ENCODE measurements at places on chromosomes 5 and 9.

GRCh38 chr5:96928931-96929708, 6.8 kb upstream of the LNPEP start:
- H3K27me3 ChIP-seq: no peaks in the 10 kb centered on the region
- no peak overlapping the region for H3K27ac ChIP-seq
- H3K4me3 ChIP-seq: no peak overlapping the region

GRCh38 chr5:154868702-154869101, 10.3 kb downstream of the CNOT8 start:
- peaks cover 53% of the 10 kb centered on the region for H3K36me3 ChIP-seq
- no peak overlapping the region for H3K4me3 ChIP-seq
- H3K27me3 ChIP-seq: no peaks in the 10 kb centered on the region
- no peak overlapping the region for H3K27ac ChIP-seq
- no peaks in the 10 kb centered on the region for H3K4me1 ChIP-seq
- DNase-seq: no peak

GRCh38 chr5:150428106-150428876, 15.6 kb upstream of the CD74 start:
- H3K36me3 ChIP-seq: no peaks in the 10 kb centered on the region
- DNase-seq: no peak
- no peaks in the 10 kb centered on the region for H3K4me1 ChIP-seq
- no peak overlapping the region for H3K27ac ChIP-seq

DNA sequence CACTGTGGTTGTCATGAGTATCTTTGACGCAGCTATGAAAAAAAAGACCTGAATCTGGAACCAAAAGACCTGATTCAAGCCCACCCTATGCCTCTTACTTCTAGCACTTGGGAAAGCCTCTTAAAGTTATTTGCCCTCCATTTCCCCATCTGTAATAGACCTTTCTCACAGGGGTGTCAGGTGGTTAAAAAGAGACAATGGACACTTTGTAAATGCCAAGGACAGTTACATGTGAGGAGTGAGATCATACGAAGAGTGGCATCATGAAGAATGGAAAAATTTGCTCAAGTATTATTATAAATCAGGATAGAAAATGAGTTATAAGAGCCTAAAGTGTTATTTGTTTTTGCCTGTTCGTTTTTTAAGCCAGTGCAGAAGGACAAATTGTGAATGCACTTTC, 46.5 kb downstream of the ACTL7B start:
- DNase-seq: no peak
- H3K27ac ChIP-seq: no peak overlapping the region
- H3K27me3 ChIP-seq: no peaks in the 10 kb centered on the region
- no peak overlapping the region for H3K4me3 ChIP-seq
- H3K36me3 ChIP-seq: no peaks in the 10 kb centered on the region
- no peaks in the 10 kb centered on the region for H3K4me1 ChIP-seq

DNA sequence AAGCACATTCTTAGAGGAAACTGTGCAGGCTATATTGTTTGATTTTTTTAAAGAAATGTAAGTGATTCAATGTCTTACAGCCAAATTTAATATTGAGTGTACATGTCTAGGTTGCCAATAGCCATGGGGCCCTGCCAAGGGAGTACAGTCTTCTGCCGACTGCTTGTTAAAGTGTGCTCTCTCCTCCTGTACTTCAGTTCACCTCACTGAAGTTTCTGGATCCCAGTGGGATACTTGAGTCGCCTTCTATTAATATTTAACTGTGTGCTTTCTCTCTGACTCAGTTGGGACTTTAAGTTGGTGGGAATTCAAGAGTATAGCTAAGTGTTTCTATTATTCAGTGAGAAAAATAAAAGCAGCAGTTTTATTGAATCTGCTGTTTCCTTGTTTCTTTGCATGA, 44.5 kb upstream of the C5orf47 start:
- H3K36me3 ChIP-seq: peaks cover 27% of the 10 kb centered on the region
- no peak for DNase-seq
- no peaks in the 10 kb centered on the region for H3K4me1 ChIP-seq
- H3K4me3 ChIP-seq: no peak overlapping the region
- no peaks in the 10 kb centered on the region for H3K27me3 ChIP-seq

DNA sequence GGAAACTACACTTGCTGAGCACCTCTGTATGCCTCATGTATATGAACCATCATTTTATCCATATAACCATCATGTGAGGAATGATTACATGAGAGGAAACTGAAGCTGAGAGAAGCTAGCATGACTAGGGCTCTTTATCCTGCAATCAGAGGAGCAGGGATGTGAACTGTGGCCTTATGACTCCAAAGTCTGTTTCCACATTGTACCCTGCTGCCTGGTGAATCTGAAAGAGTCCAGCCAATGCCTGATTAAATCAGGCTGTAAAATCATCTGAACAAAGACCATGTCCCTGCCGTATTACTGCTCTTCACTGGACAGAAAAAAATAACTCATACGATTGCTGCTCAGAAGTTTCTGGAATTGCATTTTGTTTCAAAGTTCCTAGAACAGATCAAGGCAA, 67.0 kb downstream of the LPAR1 start:
- H3K27me3 ChIP-seq: no peaks in the 10 kb centered on the region
- no peaks in the 10 kb centered on the region for H3K36me3 ChIP-seq
- no peak overlapping the region for H3K27ac ChIP-seq
- no peaks in the 10 kb centered on the region for H3K4me1 ChIP-seq
- no peak overlapping the region for H3K4me3 ChIP-seq

GRCh38 chr5:154397652-154398406, 48.0 kb upstream of the SAP30L start:
- H3K27ac ChIP-seq: no peak overlapping the region
- no peak overlapping the region for H3K4me3 ChIP-seq
- no peaks in the 10 kb centered on the region for H3K36me3 ChIP-seq
- H3K27me3 ChIP-seq: no peaks in the 10 kb centered on the region

- H3K27me3 ChIP-seq: peaks cover 6% of the 10 kb centered on the region
- DNase-seq: no peak
- H3K36me3 ChIP-seq: no peaks in the 10 kb centered on the region
- no peaks in the 10 kb centered on the region for H3K4me1 ChIP-seq
- H3K4me3 ChIP-seq: no peak overlapping the region
These were observed 6.9 kb downstream of the SHC3 start for GRCh38 chr9:89171693-89172092.

DNA sequence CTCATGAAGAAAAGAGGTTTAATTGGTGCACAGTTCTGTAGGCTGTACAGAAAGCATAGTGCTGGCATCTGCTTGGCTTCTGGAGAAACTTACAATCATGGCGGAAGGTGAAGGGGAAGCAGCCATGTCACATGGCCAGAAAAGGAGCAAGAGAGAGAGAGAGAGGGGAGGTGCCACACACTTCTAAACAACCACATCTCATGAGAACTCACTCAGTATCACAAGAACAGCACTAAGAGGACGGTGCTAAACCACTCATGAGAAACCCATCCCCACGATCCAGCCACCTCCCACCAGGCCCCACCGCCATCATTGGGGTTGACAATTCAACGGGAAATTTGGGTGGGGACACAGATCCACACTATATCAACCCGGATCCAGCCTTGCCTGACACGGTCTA, 28.8 kb upstream of the IER5L start:
- H3K4me1 ChIP-seq: peaks cover 3% of the 10 kb centered on the region
- H3K27me3 ChIP-seq: no peaks in the 10 kb centered on the region

DNA sequence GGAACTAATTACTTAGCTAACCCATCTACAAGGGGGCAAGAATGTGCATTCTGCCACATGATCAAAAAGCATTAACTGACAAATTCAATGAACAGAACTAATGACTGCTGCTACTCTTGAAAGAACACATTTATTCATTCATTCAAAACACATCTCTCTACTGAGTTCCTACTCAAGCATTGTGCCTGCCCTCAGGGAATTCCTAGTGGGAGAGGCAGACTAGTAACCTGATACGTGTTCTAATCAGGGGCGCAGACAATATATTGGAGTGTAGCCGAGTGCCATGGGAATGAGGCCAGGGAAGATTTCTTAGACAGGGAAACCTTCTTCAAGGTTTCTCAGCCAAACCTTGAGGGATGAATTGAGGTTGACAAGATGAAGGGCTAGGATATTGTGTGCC, 56.7 kb upstream of the PAPPA start:
- no peaks in the 10 kb centered on the region for H3K4me1 ChIP-seq
- no peak overlapping the region for H3K4me3 ChIP-seq
- H3K36me3 ChIP-seq: no peaks in the 10 kb centered on the region
- no peaks in the 10 kb centered on the region for H3K27me3 ChIP-seq

DNA sequence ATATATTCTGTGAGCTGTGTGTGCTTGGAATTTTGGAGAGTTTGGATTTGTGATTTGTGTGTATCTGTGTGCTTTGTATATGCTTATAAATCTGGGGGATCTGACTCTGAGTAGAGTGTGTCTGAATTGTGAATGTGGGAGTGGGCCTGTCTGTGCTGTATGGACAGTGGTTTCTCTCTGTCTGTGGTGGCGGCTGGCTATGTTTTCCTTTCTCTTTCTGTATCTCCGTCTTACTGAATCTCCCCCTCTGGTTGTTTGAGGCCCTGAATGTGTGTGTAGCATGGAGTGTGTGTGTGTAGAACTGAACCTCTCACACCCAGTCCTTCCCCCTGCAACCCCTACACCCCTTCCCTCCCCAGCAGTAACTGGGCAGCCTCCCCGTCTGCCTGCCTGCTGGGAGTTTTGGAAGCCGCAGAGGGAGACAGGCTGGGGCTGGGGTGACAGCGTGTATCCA, 4.7 kb downstream of the CXXC5 start:
- no peak overlapping the region for H3K27ac ChIP-seq
- H3K4me3 ChIP-seq: no peak overlapping the region
- peaks cover 25% of the 10 kb centered on the region for H3K4me1 ChIP-seq

- H3K36me3 ChIP-seq: no peaks in the 10 kb centered on the region
- DNase-seq: no peak
- no peak overlapping the region for H3K4me3 ChIP-seq
- no peak overlapping the region for H3K27ac ChIP-seq
- no peaks in the 10 kb centered on the region for H3K27me3 ChIP-seq
These were observed 69.0 kb downstream of the MTAP start for GRCh38 chr9:21871256-21871975.

GRCh38 chr5:38468978-38469706, 87.3 kb downstream of the LIFR start:
- H3K4me1 ChIP-seq: no peaks in the 10 kb centered on the region
- H3K36me3 ChIP-seq: no peaks in the 10 kb centered on the region
- no peak overlapping the region for H3K27ac ChIP-seq
- no peak for DNase-seq

GRCh38 chr9:87957839-87958238, 16.5 kb downstream of the CDK20 start:
- H3K27ac ChIP-seq: no peak overlapping the region
- H3K4me1 ChIP-seq: no peaks in the 10 kb centered on the region
- DNase-seq: no peak
- no peaks in the 10 kb centered on the region for H3K36me3 ChIP-seq

DNA sequence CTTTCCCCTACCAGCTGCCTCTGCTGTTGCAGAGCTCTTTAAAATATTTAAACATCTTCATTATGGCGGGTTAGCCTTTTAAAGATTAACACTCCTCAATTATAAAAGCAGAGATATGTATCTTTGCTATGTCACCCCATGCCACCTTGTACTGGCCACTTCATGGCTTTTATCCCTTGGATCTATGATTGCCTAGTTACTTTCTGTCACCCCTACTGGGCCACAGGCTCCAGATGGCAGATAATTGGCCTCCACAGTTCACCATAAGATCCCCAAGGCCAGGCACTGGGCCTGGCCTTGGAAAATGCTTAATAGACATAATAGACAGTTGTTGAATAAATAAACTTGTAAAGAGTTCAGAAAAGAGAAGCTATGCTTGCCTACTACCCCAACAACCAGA, 142.0 kb upstream of the SHB start:
- DNase-seq: no peak
- H3K4me1 ChIP-seq: no peaks in the 10 kb centered on the region
- H3K4me3 ChIP-seq: no peak overlapping the region
- H3K36me3 ChIP-seq: no peaks in the 10 kb centered on the region
- H3K27me3 ChIP-seq: no peaks in the 10 kb centered on the region
- no peak overlapping the region for H3K27ac ChIP-seq

DNA sequence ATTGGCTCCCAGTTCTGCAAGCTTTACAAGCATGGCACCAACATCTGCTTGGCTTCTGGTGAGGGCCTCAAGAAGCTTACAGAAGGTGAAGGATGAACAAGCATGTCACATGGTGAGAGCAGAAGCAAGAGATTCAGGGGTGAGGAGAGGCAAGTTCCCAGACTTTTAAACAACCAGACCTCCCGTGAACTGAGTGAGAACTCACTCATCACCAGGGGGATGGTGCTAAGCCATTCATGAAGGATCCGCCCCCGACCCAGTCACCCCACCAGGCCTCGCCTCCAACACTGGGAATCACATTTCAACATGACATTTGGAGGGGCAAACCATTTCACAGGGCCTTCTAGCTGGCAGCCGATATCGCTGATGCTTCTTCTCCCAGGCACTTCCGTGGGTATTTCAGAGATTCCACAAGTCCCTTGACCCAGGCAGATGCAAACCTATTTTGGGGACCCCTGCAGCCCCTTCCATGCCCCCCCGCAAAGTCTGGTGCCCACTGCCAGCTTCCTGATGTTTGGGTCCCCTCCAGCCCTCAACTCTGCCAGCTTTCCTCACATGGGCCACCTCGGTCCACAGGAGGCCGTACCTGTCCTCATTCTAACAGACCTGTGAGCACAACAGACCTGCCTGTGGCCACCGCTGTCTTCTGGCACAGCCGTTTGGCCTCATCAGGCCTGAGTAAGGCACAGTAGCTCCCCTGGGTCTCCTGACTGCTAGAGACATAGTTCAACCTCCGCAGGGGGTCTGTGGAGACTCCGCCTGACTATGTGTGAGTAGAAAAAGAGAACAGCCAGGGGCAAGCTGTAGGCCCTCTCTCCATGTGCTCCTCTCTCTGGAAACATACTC, 60.7 kb upstream of the ANGPTL2 start:
- DNase-seq: no peak
- H3K36me3 ChIP-seq: no peaks in the 10 kb centered on the region
- no peaks in the 10 kb centered on the region for H3K4me1 ChIP-seq
- no peak overlapping the region for H3K4me3 ChIP-seq
- no peaks in the 10 kb centered on the region for H3K27me3 ChIP-seq

- H3K4me3 ChIP-seq: no peak overlapping the region
- H3K36me3 ChIP-seq: no peaks in the 10 kb centered on the region
- no peak for DNase-seq
- no peaks in the 10 kb centered on the region for H3K4me1 ChIP-seq
- H3K27me3 ChIP-seq: no peaks in the 10 kb centered on the region
- H3K27ac ChIP-seq: no peak overlapping the region
These were observed 35.4 kb downstream of the CXXC5 start for GRCh38 chr5:139683295-139684271.

DNA sequence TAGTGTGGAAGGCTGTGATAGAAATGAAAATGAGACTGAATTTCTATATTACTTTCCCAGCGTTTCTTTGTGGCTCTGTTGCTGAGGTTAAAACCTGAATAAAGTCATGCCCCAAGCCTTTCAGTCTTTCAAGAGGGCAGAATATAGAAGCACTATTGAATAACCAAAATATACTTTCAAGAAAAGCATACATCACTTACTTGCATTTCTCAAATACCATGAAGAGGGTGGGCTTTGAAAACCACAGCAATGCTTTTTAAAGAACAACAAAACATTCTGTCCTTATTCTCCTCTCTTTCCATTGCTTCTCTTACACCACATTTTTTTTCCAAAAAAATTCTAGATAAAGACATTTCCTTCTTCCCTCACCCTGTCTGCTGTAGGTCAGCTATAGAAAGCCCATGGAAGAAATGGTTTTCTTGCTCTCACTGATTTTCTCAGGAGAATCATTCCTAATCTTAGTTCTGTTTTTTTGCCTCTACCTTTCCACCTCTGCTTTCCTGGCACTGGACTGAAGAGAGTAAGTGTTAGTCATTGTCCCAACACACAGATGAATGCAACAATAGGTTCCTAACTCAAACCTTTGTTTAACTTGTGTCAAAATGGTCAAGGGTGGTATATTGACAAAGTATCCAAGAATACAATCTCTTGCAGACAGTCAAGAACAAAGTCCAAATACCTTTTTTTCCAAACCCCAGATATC, 51.6 kb downstream of the NUDT12 start:
- no peaks in the 10 kb centered on the region for H3K36me3 ChIP-seq
- H3K4me1 ChIP-seq: no peaks in the 10 kb centered on the region
- DNase-seq: no peak
- no peak overlapping the region for H3K27ac ChIP-seq
- no peak overlapping the region for H3K4me3 ChIP-seq
- no peaks in the 10 kb centered on the region for H3K27me3 ChIP-seq
